Left cardiac atrium (tissue), 4 donors: ENCODE measurements at places on chromosomes 16 and 17. TPM values are rescaled to one million over a fixed set of nuclear protein-coding genes. Genes with fewer than 3 reads are reported as not detected.

DNAH9 gene
- 0.91 TPM for total RNA-seq

MYH13 gene
- not detected for total RNA-seq

C16orf74 gene
- total RNA-seq = 2.6 TPM

SHISA6 gene
- total RNA-seq = 0.62 TPM

GSE1 gene
- total RNA-seq = 60.6 TPM

TBC1D3K gene
- not detected for total RNA-seq

VTN gene
- 24.3 TPM for total RNA-seq

MYH4 gene
- not detected for total RNA-seq

TMEM100 gene
- 18.3 TPM for total RNA-seq

KRTAP4-6 gene
- not detected for total RNA-seq

CMTM2 gene
- 0.62 TPM for total RNA-seq

HSD11B2 gene
- total RNA-seq = 1.6 TPM

GRCh38 chr17:14805348-14805747, 459.8 kb downstream of the PMP22 start:
- DNase-seq = no peak

- DNase-seq = no peak
These were observed 1.8 kb downstream of the PRR29 start for GRCh38 chr17:63999680-64000531.

DNA sequence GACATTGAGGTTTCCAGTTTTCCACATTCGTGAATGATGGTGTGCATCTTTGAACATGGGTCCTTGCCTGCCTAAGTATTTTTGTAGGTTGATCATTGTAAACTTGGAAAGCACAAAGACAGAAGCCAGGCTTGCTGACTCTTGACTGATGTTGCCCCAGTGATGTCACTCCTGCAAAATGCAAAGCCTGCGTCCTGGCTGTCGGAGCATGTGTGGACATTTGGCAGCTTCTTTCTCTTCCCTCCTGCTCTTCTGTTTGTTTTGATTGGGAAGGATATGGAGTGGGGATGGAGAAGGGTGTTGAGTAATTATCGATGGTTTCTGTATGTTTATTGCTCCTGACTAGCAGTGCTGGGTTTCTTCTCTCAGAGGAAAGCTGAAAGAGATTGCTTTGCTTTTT, 3.2 kb downstream of the NDE1 start:
- DNase-seq = no peak

DNA sequence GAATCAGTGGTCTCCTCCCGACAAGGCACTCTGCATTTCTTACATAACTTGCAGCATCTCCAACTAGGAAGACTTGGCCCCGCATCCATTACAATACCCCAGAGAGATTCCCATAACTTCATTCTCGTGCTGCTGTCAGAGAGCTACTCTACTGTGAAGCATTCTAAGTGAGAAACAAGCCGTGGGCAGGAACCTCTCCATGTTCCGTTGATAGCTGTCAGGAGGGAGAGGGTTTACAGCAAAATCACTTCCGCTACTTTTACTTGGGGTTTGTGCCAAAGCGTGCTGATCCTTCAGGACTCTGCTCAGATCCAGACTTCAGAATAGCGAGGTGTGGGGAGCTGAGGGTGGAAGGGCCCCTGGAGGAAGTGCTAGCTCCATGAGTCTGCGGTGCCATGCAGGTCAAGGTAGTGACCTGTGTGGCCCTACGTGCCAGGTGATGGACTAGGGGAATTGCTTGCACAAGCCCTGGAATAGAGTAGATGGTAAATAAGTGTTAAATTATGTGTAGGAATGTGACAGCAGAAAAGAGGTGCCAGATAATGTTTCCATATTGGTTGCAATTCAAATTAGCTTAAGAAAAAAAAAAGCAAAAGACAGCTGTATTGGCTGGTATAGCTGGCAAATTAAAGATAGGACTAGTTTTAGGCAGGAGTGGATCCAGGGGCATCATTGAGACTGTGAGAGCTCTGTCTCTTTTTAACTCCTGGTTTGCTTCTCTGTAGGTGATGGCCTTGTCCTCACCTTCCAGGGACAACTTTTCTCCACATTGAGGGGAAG, 358.5 kb upstream of the ERCC4 start:
- DNase-seq = no peak

DNA sequence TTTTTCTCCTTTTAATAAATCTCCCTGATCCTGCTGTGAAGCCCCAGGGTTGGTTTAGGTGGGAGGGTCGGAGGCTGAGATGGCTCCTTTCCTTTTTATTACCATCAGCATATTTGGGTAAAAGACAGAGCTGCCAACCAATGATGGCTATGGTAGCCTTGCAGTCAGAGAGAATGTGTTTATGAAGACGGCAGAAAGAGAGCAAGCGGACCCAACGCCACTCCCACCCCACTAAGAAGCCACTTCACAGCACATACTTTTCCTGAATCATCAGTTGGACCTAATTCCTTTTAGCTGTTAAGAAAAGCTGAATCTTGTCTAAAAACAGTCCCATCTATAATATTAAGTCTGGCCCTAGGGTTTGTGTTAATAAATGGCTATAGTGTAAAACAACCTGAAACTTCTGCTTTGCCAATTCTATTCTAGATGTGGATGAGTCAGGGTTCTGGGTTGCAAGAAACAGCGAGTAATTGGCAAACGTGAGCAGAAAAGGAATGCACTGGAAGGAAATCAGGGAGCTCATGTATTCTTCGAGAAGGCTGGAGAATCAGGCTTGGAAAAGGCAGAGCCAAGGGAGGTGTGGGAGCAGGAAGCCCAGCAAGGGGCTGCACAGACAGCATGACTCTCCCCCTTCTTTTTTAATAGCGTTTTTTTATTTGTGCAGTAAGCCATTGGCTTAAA, 34.0 kb upstream of the PRKCA start:
- no peak for DNase-seq

DNA sequence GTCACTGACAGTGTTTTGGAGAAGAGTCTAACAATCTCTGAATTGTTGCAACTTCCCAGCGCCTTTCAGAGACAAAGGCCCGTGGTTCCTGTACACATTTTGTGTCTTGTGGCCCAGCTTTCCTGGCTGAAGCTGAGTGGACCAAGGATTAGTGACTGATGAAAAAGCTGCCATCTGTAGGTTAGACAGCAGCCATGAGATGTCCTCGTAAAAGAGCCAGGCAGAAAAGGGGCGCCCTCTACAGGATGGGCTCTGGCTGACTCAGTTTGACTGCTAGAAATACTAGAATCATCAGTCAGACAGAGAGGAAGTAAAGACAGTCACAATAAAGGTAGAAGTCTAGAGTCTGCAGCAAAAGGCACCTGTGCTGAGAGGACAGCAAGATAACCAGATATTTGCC, 26.5 kb upstream of the NF1 start:
- DNase-seq = no peak

GRCh38 chr17:57086069-57086930, 1.3 kb downstream of the AKAP1 start:
- no peak for DNase-seq

DNA sequence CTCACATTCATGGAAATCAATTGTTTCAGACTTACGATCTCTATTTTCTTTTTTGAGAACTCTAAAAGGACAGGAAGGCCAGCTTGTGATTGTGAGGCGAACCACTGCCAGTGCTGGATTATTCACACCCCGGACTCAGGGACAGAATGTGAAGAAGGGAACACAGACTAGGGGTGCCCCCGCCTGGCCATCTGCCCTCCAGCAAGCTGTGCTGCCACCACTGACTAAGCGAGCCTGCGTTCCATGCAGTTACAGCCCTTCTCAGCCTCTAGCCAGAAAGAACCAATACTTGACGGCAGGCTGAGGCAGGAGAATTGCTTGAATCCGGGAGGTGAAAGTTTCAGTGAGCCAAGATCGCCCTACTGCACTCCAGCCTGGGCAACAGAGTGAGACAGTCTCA, 2.8 kb downstream of the HAGH start:
- DNase-seq = no peak

- DNase-seq = no peak
These were observed 2.7 kb downstream of the TRAF7 start for GRCh38 chr16:2158262-2158638.

DNA sequence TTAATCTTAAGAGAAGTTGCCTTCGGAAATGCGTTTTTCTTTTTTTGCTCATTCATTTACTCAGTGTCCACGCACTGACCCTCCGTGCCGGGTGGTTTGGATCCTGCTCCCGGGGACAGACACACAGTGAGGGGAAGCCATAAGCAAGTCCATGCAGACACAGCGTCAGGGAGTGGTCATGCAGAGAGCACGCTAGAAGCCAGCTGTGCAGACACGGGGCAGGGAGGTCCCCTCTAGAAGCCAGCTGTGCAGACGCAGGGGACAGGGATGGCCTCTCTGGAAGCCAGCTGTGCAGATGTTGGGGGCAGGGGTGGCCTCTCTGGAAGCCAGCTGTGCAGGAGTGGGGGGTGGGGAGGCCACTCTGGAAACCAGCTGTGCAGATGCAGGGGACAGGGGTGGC, 4.8 kb downstream of the GAA start:
- no peak for DNase-seq

DNA sequence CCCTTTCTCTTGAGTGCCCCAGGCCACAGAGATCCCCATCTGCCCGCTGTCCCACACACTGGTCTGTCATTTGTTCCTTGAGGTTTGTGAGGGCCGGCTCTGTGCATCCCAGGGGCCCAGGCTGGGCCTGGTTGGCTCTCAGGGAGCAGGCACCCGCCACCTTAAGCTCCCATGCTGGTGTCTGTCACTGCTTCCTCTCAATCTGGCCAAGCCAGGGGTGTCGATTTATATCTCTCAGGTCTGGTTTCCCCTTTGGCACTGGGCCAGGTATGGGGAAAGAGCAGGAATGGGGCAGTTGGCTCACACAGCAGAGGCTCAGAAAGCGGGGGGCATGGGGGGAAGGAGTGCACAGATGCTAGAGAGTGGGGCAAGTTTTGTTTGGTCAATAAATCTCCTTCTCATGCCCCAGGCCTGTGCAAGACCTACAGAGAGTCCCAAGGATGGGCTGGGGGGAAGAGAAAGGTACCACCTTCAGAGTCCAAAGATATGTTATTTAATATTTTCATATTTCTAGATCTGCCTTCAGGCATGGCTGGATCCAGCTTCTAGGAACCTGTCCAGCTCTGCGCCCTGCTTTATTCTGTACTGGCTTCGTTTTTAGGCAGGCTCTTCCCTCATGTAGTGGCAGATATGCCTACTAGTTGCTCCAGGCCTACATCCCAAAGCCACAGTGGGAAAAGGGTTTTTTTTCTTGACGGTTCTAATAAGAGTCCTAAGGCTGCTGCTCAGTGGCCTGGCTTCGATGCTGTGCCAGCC, 34.3 kb downstream of the IL4R start:
- DNase-seq = no peak

DNA sequence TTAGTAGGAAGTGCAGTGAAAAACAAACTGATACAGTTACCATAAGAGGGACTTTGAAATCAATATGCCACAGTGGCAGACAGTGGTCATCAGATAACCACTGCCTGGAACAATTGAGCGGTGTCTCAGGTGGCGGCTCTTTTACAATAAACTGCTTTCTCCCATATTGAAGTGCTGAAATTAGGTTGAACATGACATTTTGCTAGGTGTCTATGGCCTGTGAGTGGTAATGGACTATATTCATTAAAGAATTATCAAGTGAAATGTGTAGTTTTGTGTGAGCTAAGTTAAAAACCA, 214.7 kb downstream of the RPTOR start:
- DNase-seq = no peak

- no peak for DNase-seq
These were observed 481 bp upstream of the BRD7 start for GRCh38 chr16:50369133-50369804.

GRCh38 chr17:40699371-40699770, 4.2 kb downstream of the KRT24 start:
- no peak for DNase-seq

GRCh38 chr16:31880322-31880979, 6.8 kb downstream of the ZNF267 start:
- DNase-seq = no peak

- DNase-seq = no peak
These were observed 55.2 kb downstream of the PECAM1 start for GRCh38 chr17:64335486-64335885.

- no peak for DNase-seq
These were observed 356.1 kb upstream of the ZFHX3 start for GRCh38 chr16:73404001-73404400.

- DNase-seq = no peak
These were observed 7.0 kb downstream of the CBLN1 start for GRCh38 chr16:49274591-49274990.

DNA sequence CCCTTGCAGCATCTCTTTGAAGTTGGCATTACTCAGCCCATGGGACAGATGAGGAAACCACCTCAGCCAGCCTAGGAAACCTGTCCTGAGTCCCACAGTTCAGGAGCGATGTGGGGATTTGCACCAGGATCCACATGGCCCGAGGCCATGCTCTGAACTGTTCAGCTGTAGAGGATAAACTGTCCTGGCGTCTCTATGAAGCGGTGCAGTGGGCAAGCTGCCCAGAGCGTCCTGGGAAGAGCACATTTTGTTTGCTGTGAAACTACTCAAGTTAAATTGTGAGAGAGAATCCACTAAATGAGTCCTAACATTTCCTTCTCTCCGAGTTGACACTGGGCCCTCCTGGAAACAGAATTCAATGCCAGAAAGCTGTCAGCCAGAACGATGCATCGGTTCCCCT, 276.6 kb upstream of the TNRC6C start:
- DNase-seq = peak; percentile 83

GRCh38 chr16:81755915-81756614, 23.0 kb upstream of the PLCG2 start:
- DNase-seq = peak; percentile 44

DNA sequence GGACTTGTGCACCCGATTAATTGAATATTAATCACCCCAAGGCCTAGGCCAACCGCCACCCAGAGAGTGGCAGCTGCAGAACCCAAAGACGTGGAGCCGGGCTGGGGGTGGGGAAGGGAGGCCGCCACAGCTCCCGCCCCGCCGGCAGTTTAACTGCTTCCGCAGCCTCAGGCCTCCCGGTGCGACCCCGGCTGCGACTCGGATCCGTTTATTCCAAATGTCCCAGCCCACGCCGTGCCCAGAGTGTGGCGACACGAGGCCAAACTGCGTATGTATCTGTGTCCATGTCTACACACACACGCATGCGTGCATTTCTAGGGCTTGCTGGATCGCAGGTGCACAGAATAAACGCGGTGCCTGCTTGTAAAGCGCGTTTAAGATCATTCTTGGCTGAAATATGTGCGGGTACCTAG, 802 bp upstream of the TOB1 start:
- peak; percentile 71 for DNase-seq

- DNase-seq = peak; percentile 88
These were observed 126.0 kb upstream of the SDK2 start for GRCh38 chr17:73770115-73770848.

DNA sequence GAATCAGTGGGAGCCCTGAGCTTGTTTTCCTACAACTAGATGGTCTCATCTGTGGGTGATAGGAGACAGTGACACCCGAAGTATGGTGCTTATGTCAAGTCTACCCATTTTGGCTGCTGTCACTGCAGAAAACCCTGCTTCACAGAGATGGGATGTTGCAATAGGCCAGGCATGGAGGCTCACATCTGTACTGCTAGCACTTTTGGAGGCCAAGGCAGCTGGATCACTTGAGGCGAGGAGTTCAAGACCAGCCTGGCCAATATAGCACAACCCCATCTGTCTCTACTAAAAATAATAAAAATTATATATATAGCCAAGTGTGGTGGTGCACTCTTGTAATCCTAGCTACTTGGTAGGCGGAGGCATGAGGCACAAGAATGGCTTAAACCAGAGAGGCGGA, 2.3 kb upstream of the HERPUD1 start:
- no peak for DNase-seq
